ENCODE measurements at places on chromosomes 12 and 14.

DNA sequence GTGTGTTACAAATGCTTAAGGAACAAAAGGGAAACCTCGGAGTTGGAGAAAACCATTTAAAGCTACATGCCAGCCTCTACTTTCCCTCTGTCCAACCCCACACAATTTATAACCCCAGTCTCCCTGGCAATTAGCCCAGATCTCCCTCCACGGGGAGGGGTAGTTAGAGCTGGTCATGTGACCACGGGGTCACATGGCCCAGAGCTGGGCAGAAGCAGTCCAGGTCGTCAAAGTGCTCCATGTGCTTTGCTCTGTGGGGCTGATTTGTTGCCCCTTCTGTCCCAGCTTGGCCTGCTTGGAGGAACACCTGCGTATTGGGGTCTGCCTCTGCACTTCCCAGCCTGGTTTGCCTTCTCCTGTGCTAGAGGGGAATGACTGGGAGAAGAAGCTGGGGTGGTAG is 219.1 kb downstream of the RBM19 start:
- DNase-seq: no peak

DNA sequence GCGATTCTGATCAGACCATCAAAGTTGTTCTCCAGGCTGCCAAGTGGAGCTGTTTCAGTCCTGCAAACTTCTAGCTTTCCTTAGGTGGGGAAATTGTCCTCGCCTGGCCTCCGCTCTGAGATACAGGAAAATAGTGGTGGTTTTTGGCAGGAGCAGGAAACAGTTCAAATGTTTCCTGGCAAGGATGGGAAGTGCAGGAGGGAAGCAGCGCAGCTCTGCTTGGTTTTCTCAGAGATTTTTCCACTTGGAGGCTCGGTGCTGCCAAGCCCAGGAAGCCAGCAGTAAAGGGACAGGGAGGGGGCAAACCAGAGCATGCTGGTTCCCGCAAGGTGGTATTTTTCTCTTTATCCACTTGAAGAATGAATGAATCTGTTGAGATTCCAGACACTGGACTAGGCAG is 17.0 kb downstream of the TMEM63C start:
- DNase-seq: no peak

DNA sequence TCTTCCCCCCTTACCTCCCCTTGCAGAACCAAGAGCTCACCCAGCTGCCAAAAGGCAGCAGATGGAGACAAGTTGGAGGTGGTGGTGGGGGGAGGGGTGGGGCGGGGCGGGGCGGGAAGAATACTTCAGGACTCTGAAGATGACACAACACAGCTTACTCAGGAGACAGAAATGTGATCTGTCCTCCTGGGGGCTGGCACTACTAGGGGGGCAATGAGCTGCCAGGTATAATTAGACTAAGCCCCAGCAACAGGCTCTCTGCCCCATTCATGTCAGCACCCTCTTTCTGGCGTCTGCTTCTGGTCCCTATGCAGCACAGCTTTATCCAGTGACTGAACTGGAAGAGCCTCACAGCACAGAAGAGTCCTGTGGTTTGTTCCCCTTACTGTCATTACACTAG is 407.0 kb downstream of the MED13L start:
- no peak for DNase-seq

GRCh38 chr14:72916174-72916573 is 10.1 kb upstream of the DCAF4 start:
- no peak for DNase-seq

DNA sequence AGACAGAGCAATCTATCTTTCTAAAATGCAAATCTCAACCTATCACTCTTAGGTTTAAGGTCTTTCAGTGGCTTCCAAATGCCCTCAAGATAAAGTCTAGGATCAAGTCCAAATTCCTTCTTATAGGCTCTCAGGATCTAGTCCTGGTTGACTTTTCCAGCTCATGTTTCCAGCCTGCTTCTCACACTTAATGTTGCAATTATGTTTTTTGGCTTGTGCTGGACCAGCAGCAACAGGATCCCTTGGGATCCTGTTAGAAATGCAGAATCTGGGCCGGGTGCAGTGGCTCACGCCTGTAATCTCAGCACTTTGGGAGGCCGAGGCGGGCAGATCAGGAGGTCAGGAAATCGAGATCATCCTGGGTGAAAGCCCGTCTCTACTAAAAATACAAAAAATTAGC is 10.6 kb downstream of the GPR33 start:
- no peak for DNase-seq

DNA sequence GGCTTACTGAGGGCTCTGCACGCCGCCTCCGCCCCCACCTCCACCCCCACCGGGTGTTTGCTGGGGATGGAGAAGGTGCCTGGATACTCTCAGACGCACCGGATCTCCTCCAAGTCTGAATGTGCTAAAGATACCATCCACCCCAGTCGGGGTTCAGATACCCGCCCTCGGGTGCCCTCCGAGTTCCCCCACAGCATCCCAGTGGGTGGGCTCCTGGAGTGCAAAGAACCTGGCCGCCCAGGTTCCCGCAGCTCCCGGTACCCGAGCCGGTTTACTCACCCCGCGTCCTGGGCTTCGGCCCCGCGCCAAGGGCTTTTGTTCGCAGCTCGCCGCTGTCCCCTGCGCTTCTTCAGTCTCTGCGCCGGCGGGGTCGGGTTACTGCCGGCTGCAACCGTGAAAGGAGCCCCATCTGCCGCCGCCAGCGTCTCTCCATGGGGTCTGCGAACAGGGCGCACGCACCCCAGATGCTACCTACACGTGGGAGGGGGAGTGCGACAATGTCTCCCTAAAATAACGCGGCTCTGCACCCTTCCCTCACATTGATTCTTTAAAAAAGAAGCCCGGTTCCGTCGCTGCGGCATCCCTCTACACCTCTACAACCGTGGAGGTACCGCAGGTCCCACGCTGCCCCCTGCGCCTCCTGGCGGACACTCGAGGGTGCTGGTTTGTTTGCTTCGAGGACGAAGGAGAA is at the start of gene CCDC177:
Gene CCDC177 (minus strand): TSS at position 609 of the 691 bp plus-strand sequence. CDS start 1,249 bp downstream, outside the sequence.
- peak; percentile 80 for DNase-seq

- DNase-seq: no peak
These were observed 10.5 kb downstream of the TMEM106C start for GRCh38 chr12:47973870-47974269.

GRCh38 chr12:28104903-28105864 is 85.1 kb upstream of the CCDC91 start:
- DNase-seq: no peak

GRCh38 chr12:118430516-118430915 is 54.2 kb downstream of the SUDS3 start:
- DNase-seq: no peak

DNA sequence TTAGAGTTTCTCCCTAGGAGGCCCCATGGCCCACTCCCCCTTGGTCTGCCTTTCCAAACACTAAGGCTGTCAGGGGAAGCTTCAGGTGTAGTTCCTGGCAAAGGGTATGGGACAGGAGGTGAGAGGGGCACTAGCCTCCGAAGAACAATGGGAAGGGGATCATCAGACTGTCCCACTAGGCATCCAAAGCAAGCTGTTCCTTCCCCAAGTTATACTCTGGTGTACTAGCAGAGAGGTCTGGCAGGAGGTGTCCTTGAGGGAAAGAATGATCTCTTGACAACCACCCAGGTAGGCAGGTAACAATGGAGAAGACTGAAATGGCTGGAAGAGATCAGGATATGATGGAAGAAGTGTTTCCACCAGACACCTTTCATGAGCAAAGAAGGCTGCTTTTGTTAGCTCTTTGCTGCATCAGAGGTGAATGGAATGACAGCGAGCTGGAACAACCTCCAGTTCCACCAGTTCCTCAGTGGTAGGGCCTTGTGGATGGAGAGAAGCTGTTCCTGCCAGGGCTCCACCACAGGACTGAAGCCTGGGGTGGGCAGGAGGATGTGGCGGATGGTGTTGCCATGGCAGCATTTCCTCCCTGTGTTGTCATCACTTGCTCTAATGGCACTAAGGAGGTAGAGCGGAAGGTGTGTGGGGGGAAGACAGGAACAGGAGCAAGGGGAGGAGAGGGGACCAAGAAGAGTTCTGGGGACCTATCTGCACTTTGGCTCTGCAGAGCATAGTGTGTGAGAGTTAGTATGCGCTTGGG is 2.3 kb upstream of the AGAP2 start:
- DNase-seq: peak; percentile 71

- no peak for DNase-seq
These were observed 330.2 kb downstream of the DPF3 start for GRCh38 chr14:72563676-72564075.

DNA sequence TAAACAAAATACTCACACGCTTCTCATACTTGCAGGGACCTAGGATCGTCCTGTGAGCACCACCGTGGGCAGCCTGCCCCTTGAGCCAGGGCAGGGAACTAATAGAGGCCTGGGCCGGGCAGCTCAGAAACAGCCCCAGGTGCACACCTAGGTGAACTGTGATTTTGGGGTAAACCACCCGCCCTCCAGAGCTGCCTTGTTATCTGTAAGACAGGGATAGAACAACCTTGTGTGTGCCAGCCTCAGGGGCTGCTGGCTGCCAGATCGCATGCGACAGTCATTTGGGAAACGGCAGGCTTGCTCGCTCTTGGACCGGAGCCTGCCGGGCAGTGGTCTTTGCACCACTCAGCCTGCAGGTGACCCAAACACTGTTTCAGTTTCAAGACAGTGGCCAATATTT is 86.8 kb downstream of the ADGRD1 start:
- no peak for DNase-seq

DNA sequence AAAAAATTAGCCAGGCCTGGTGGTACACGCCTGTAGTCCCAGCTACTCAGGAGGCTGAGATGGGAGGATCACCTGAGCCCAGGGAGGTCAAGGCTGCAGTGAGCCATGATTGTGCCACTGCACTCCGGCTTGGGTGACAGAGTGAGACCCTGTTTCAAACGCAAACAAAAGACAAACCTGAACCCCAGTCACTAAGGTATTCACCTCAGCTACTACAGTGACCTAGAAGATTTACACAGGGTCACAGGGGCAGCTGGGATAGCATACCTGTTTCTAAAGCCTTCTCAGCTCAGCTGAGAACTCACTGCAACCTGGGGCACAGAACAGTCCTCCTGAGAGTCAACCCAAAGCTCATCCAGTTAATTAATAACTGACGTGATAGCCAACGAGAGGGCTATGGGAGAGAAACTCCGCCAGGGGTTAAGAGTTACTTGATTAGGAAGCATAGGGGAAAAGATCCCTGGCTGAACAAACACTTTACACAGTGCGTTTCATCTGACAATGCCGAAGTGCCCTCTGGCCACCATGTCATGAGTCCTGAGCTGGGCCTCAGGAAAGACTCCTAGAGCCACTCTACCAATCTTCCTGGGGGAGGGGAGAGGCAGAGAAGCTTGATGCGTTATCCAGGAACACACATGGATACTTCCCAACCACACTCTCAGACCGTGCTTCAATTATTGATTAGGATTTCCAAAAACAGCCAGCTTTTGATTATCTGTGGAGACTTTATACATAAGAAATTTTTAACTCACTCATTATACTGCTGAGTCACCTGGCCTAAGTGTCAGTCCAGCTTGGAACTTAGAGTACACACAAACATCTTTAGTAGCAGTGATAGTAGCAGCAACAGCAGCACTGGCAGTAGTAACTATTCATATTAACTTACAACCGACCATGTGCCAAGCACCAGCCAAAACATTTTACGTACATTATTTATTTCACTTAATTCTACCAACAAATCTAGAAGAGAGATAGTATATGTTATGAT is 48.2 kb downstream of the FOXN3 start:
- no peak for DNase-seq

DNA sequence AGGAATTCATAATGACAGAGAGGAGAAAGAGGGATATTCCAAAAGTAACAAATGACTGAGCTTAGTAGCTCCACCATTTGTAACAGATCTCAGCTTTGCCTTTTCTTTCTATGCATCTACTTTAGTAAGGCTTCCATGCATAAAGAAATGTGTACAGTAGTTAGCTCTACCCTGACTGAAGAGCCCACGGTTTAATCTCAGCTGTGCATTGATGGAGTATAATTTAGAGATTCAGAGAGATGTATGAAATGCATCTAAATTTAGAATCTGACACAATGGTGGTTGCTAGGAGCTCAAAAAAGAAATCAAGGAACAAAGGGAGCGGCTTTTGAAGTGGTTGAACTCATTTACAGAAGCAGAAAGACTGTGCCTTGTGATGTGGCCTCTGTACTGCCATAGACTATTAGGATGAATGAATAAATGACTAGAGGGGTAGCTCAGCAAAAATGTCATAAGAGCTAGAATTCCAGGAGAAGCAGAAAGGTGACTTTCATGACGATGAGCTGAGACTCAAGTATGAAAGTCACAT is 838.6 kb downstream of the RPS29 start:
- no peak for DNase-seq

GRCh38 chr14:94787092-94787491 is 17.2 kb upstream of the GSC start:
- DNase-seq: no peak

DNA sequence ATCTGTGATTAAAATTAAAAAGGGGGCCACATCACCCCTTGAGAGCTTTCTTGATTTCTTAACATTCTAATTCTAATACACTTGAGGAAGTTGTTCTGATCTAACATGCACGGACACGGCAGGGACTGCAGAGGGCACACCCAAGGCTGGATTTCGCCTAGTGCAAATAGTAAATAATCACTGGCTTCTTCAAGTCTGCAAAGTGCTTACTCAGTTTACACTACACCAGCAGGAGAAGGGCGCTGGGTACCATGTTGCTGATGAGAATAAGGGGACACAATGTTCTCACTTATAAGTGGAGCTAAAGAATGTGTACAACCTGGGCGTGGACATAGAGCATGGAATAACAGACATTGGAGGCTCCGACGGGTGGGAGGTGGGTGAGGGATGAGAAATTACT is 34.2 kb downstream of the TBX5 start:
- no peak for DNase-seq

DNA sequence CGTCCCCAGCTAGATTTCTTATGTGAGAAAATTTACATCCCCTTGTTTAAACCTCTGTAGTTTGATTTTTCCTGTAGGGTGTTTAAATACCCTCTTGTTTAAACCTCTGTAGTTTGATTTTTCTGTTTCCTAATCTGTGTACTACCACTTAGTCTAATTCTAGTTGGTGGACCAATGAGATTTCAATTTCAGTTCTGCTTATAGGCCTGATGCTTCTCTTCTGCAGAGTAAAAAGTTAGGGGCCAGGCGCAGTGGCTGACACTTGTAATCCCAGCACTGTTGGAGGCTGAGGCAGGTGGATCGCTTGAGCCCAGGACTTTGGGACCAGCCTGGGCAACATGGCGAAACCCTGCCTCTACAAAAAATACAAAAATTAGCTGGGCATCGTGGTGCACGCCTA is 11.5 kb downstream of the UBC start:
- no peak for DNase-seq

DNA sequence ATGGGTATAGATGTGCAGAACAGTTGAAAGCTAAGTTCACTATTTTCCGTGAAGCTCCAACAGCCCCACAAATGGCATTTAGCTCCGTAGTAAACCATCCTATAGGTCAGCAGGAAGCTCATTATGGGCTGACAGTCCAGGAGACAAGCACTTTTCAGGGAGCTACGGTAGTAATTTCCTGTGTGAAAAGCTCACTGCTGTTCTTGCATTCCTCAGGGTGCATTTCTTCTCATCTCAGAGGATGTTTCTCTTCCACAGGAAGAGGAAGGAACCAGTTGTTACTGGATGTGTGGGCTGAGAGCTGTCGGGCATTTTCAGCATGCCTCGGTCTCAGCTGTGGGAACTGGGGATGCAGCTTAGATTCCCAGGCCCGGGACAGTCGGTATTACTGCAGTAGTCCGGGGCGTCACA is 72.8 kb downstream of the GALNT4 start:
- DNase-seq: no peak
